ENCODE measurements at places on chromosomes 16 and 17.

GRCh38 chr17:28700830-28701492, 10.7 kb downstream of the PROCA1 start:
- DNase-seq = no peak

- no peak for DNase-seq
Observed at GRCh38 chr17:31417051-31417792, 25.7 kb downstream of the RAB11FIP4 start.

- DNase-seq = no peak
Observed at GRCh38 chr16:53779186-53779585, 75.2 kb downstream of the FTO start.

GRCh38 chr17:49063652-49064051, 66.5 kb downstream of the IGF2BP1 start:
- no peak for DNase-seq

DNA sequence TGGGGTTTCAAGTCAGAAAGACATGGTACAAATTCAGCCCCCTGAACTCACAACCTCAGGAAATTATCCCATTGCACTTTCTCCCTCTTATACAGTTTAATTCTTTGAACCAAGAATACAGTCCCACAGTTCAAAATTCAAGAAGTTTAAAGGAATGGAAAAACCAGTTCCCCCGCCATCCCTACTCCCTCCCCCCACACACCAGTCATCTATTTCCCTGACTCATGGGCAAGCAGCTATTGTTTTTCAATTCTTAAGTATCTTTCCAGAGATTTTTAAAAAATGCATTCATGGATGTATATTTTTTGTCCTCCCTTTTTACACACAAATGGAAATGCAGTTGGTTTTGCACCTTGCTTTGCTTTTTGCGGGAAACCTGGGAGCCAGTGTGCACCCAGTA, 7.3 kb downstream of the SYCE1L start:
- DNase-seq = no peak

DNA sequence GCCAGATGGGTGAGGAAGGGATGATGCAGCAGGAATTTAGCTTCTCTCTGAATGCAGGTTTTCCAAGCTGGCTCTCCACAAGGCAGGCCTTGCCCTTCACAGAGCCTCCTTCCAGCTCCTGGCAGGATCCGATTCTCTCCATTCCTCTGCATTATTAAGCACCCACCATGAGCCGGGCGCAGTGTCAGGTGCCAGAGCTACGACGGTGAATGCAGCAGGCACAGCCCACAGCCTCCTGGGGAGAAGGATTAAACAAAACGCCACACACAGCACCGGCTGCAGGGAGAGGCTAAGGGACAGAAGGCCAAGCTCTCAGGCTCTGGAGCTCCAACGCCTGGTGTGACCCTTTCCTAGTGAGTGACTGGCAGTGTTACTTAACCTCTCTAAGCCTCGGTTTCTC, 7.1 kb upstream of the MT2A start:
- DNase-seq = no peak
